ENCODE measurements at places on chromosomes 2 and 18.
A peak's percentile ranks its signal among the peaks of the same experiment; 100 is the strongest.

DNA sequence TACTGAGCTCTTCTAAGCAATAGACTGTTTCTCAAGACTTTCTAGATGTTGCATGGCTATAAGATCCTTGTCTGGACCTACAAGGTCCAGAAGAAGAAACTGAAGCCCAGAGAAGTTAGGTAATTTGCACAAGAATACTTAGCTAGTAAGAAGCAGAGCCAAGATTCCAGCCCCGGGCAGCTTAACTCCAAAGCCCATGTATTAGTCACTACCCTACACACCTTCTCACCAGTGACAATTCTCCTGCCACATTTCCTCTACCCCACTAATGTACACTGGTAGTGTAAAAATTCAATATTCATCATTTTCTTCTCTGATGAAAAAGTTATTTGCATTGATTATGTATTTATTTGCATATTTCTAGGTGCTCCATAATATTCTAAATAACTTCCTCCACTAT lies 95.5 kb upstream of the CREB1 start:
- DNase-seq = no peak

- peak; percentile 8 for DNase-seq
These were observed 187.6 kb downstream of the ADCYAP1 start for GRCh38 chr18:1092228-1092627.

DNA sequence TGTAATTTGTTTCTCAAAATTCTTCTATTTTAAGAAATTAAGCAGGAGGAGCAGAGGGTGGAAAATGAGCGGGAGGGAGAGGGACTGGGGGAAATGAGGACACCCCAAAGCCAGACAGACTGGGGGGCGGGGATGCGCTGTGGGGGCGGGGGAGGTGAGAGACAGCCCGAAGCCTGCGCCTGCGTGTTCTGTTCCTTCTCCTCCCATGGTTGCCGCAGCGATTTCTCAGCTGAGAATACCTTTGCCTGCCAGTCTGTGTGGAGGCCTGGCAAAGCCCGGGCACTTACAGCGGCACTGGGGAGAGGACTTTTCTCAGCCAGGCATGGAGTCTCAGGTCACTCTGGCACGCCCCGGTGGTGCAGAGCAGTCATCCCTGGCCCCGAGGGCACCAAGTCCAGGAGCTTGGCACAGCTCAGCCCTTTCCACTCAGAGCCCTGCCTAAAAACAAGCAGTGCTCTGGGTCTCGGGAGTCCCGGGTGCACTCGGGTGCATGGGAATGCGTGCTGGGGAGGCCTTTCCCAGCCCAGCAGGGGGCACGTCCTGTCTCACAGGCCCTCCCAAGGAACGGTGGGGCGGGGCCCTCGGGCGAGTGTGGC lies 289.3 kb upstream of the HS6ST1 start:
- no peak for DNase-seq

DNA sequence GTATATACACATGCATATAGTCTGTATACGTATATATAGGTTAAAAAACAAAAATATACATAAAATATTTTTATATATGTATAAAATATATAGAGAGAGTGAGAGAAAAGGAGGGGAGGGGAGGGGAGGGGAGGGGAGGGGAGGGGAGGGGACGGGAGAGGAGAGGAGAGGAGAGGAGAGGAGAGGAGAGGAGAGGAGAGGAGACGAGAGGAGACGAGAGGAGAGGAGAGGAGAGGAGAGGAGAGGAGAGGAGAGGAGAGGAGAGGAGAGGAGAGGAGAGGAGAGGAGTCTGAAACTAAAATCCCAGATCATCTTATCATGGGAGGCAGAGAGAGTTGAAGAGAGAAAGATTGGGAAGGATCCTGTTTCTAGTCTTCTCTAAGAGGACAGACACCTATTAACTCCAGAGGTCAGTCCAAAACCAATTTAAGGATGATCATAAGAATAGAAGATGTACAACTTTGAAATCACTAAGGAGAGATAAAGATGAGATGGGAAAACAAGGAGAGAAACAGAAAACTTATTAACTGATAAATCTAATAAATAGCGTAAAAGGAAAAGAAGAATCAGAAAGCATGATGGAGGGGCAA lies 195.4 kb downstream of the SRBD1 start:
- no peak for DNase-seq

DNA sequence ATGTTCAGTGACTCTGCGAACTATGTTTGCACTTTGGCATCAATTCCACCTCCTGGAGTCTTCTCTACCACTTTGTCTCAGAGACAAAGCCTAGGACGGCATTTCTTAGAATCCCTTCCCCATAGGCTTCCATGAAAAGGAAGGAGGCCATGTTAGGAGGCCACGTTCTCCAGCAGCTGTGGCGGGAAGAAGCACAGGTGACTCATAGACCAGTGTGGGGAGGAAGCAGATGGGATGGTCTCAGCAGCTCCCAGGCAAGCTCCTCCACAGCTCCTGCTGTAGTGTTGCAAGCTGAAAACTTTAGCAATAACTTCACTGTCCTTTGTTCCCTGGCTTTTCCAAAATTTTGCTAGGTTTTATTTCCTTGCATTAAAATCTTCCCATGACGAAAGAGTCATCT lies 781.3 kb upstream of the ID2 start:
- no peak for DNase-seq

GRCh38 chr2:108316461-108317258 lies 28.0 kb downstream of the SULT1C2 start:
- DNase-seq = no peak

DNA sequence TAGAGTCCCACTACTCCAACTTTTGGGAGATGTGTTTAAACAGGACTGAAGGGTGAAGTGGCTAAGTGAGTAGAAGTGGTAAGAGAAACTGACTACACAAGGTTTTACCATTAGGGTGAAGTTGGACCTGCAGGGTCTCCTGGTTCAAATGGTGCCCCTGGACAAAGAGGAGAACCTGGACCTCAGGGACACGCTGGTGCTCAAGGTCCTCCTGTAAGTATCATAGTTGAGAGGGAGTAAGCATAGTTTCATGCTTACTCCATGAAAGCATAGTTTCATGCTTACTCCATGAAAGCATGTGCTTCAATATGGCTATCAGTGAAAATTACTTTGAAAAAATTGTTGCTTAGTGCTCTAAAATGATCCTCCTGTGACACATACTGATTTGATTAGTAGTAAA lies 19.1 kb downstream of the COL3A1 start:
- DNase-seq = no peak

- DNase-seq = no peak
These were observed 112.5 kb downstream of the LPIN1 start for GRCh38 chr2:11858883-11859282.

- DNase-seq = no peak
These were observed 10.6 kb downstream of the EMX1 start for GRCh38 chr2:72927619-72928550.

DNA sequence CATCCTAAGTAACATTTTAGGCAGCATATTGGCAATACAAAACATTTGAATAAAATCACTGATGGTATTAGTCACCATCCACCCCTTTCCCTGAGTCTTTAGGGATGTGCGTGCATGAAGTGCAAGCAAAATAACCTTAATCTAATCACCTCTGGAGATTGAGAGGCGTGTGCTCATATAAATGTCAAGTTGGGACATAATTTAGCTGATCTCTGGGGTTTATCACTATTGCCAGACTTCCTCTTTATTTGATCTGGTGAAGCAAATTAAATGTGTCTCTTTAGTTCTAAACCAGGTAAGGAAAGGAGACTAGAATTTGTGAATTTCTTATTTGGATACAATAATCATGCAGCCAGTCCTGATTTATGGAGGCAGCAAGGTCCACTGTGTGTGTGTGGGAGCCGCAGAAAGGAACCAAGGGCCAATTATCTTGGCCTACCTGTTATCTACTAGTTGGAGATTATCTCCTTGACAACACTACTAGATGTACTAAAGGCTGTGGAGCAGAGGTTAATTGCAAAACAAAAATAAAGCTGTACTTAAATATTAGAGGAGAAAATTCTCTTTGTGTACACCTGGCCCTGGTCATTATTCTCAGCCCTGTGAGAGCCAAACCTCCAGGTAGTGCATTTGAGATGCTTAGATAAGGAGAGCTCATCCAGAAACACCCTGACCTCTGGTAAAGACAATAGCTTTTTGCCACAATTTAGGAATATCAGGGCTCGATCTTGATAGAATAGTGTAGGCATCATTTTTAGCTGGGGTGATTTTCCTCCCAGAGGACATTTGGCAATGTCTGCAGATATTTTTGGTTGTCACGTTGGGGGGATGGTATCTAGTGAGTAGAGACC lies 78.2 kb downstream of the HRH4 start:
- no peak for DNase-seq

DNA sequence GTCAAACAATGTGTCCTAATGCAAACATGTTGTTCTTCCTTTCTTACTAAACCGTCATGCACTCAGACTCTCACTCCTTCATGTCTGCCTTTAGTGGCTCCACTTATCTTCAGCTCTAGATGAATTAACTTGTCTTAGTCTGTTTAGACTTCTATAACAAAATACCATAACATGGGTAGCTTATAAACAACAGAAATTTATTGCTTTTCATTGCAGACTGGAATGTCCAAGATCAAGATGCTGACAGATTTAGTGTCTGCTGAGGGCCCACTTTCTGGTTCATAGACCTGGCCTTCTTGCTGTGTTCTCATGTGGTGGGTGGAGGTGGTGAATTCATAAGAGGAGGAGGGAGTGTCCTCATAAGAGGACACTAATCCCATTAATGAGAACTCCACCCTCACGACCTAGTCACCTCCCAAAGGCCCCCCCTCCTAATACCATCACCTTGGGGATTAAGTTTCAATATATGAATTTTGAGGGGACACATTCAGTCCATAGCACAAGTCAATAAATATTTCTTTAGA lies 32.3 kb downstream of the RALBP1 start:
- DNase-seq = no peak

GRCh38 chr2:169336695-169337094 lies 25.6 kb downstream of the LRP2 start:
- DNase-seq = no peak

DNA sequence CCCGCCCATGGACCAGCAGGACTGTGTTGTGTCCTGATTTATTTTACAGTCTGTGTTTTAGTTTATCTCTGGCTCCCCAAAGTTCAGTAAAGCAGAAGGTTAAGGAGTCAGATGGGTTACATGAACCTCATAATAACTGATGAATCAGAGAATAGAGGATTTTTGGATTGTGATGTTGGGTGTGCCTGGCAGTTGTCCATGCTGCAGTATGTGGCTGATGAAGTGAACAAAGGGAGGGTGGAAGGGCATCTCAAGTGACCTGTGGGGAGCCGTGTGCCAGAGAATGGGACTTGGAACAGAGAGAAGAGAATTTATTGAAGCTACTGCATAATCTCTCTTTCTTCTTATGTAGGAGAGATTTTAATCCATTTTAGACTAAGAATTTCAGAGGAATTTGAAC lies 145.5 kb downstream of the MAP4K4 start:
- DNase-seq = no peak

DNA sequence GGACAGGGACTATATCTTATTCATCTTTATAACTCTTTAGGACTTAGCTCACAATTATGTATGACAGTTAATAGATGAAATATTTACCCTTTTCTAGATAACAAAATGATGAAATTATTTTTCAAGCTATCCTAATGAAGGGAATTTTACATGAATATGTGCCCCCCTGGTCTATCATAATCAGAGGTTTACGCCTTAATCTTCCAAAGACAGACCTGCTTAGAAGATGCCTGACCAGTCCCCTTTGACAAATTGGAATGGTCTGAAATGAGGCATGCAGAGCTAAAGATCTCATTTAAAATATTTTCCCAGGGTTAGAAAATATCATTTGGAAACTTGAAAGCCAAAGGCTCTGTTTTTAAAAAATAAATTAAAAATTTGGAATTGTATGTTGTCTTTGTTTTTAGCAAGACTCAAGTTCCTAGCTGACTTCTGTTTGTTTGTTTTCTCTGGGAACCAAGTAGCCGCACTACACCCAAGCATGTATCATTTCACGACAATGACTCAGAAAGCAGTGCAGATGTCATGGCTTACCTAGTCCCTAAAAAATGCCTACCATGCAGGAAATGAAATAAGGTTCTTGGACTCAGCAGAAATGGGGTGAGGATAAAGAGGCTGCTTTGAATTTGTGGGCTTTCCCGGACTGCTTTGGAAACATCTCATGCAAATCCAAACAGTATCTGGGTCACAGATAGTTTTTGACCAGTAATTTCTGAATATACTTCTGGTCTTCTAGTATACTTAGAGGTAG lies 162.1 kb downstream of the ZEB2 start:
- no peak for DNase-seq

DNA sequence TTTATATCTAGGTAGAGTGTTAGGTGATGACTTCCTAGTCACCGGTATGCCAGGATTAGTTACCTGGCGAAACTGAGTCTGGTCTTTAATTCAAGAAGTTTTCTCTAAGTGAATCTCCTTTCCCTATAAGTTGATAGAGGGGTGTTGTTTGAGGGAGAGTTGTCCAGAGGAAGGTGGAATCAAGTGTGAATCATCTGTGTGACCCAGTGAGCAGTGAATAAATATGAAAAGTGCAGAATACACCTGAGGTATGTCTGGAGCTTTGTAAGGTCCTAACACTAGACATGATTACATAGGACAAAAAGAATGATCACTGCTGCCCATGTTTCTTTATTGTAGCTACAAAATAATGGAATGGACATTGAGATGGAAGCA lies 11.2 kb downstream of the POU3F3 start:
- DNase-seq = no peak

- no peak for DNase-seq
These were observed 25.4 kb upstream of the CHN1 start for GRCh38 chr2:175030380-175031271.

GRCh38 chr18:49845629-49846360 lies 32.5 kb upstream of the ACAA2 start:
- no peak for DNase-seq

GRCh38 chr2:165796129-165796528 lies 2.1 kb upstream of the GALNT3 start:
- no peak for DNase-seq

DNA sequence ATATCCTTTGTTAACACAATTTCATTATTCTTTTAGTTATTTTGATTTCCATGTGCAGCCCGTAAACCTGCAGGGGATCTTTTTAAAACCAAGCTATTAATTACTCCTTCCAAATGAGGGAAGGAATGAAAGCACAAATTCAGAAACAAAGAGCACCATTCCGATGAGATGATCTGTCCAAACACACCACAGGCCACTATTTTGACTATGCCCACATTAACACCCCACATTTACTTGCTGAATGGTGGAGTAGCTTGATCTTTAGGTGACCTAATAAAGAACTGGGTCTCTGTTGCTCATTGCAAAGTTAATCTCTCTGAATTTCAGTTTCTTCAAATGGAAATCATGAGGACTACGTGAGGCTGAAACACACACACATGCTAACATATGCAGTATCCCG lies 218.0 kb downstream of the IRS1 start:
- no peak for DNase-seq

DNA sequence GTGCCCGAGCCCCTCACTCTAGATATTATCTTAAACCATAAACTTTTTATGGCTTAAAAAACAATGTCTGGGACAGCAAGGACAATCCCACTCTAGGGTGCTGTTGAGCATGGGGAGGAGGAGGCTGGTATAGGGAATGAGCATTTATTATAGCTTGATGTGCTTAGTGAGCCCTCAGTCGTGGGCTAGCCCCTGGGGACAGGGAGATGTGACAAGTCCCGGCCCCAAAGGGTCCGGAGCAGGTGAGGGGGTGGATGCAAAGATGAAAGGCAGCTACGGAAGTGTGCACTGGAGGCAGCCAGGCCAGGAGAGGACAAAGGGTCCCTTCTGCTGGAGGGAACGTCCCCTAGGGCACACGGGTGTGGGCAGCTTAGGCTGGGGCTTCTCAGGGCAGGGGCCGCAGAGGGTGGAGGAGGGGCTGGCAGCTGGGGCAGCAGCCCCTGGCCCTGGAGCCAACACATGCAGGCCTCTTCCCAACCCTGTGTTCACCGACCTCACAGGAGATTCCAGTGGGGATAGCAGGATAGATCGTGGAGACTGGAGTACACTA lies 106.3 kb upstream of the GPC1 start:
- no peak for DNase-seq

GRCh38 chr2:241905716-241906377 lies 36.3 kb downstream of the RTP5 start:
- DNase-seq = no peak
